Astrocyte (in vitro differentiated cells and primary cell): ENCODE measurements at places on chromosomes 1 and 21.

GRCh38 chr21:20522611-20523010 is 475.6 kb upstream of the NCAM2 start:
- DNase-seq: no peak

- DNase-seq: no peak
Measured at GRCh38 chr1:11960715-11961114, 19.5 kb upstream of the MFN2 start.

- no peak for DNase-seq
Measured at GRCh38 chr1:147071142-147071541, 101.1 kb downstream of the PRKAB2 start.

DNA sequence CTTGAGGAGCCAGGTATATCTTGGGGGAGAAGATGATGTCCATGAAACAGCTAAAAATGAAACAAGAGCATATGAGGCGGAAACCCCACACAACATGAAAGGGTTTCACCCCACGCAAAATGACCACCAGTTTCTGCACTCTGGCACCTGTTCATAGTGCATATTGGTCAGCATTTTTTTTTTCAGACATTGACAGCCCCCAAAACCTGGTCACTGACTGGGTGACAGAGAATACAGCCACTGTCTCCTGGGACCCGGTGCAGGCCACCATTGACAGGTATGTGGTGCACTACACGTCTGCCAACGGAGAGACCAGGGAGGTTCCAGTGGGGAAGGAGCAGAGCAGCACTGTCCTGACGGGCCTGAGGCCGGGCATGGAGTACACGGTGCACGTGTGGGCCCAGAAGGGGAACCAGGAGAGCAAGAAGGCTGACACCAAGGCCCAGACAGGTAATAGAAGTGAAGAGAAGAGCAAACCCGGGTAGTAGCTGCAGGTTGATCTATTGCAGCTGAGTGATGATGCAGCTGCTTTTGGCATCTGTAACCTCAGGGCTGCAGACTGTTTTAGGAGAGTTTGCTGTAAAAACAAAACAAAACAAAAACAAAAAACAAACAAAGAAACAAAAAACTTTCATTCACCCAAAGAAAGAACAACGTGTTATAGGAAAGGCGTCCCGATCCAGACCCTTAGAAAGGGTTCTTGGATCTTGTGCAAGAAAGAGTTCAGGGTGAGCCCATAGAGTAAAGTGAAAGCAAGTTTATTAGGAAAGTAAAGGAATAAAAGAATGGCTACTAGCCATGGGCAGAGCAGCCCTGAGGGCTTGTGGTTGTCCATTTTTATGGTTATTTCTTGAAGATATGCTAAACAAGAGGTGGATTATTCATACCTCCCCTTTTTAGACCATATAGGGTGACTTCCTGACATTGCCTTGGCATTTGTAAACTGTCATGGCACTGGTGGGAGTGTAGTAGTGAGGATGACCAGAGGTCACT is 51.0 kb downstream of the TNN start:
- no peak for DNase-seq

GRCh38 chr1:220521778-220522177 is 6.2 kb upstream of the MARK1 start:
- no peak for DNase-seq

DNA sequence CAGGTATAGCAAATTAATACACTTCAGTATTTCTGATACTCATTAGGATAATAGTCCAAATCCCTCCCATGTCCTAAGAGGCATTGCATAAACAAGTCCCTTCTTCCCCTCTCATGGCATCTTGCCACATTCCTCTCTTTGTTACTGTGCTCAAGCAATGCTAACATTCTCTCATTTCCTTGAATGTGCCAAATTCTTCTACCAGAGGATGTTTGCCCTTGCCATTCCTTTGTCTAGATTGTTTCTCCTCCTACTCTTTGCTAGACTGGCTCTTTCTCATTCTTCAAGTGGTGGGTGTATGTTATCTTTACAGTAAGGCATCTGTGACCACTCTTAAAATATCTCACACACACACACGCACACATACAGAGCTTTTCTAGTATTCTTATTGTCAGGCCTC is 621.0 kb upstream of the CXADR start:
- DNase-seq: peak; percentile 97

DNA sequence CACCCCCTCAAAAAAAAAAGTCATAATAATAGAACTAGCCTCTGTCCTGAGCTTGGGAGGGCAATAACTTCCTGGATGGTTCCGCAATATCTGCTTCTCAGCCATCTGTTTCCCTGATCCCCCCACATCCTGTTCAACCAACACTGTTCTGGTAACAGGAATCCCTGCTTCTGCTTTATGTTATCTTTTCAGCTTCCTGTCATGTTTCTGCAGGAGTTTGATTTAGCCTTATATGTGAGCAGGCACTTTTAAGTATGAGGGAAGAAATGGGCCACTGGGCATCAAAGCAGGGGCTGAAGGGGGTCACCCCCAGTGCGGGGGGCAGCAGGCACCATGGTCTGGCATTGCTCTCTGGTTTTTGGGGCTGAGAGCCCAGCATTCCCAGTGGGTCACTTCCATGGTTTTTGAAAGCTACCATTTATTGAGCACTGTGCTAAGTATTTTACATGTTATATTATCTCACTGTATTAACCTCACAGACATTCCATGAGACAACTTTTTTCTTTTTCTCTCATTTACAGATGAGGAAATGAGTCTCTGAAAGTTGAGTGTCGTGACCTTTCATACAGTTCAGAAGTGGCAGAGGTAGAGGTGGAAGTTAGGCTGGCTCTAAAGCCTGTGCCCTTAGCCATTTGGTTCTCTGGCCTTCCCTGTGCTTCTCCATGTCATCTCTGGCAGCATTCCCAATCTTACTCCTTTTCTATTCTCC is 61.9 kb downstream of the DNTTIP2 start:
- peak; percentile 66 for DNase-seq

- DNase-seq: peak; percentile 47
Measured at GRCh38 chr1:198024782-198025181, 107.6 kb downstream of the LHX9 start.
